ENCODE measurements at places on chromosomes 7 and 10.

- no peak overlapping the region for H3K4me3 ChIP-seq
- no peaks in the 10 kb centered on the region for H3K4me1 ChIP-seq
- peaks cover 18% of the 10 kb centered on the region for H3K27me3 ChIP-seq
- no peaks in the 10 kb centered on the region for H3K36me3 ChIP-seq
- no peak for DNase-seq
- no peak overlapping the region for H3K27ac ChIP-seq
Measured at GRCh38 chr10:129861776-129862531, 102.1 kb downstream of the EBF3 start.

- no peak for DNase-seq
- H3K4me1 ChIP-seq: no peaks in the 10 kb centered on the region
- no peaks in the 10 kb centered on the region for H3K27me3 ChIP-seq
Measured at GRCh38 chr7:109844362-109844761, 1246.6 kb upstream of the LRRN3 start.

GRCh38 chr7:55095672-55096071, 76.9 kb downstream of the EGFR start:
- no peak overlapping the region for H3K27ac ChIP-seq
- no peak for DNase-seq
- no peak overlapping the region for H3K4me3 ChIP-seq
- H3K36me3 ChIP-seq: peaks cover under 1% of the 10 kb centered on the region
- peaks cover 51% of the 10 kb centered on the region for H3K27me3 ChIP-seq

DNA sequence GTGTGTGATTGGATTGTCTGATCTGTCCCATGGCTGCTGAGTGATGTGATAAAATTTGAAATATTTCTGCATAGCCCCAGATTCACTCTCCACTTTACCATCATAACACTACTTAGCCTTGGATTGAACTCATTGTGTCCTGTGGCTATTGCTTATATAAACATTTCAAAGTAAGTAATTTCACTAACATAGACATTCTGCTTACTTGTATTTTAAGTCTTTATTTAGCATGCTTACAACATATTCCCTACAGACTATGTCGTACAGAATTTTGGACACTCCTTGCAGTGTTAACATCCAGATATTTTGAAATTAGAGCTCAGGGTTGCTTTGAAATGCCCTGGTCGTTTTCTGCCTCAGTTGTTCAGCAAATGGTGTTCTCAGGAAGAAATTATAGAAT, 117.6 kb downstream of the LRRC4 start:
- H3K4me3 ChIP-seq: no peak overlapping the region
- peaks cover 13% of the 10 kb centered on the region for H3K4me1 ChIP-seq
- peaks cover 9% of the 10 kb centered on the region for H3K36me3 ChIP-seq
- no peak for DNase-seq
- no peaks in the 10 kb centered on the region for H3K27me3 ChIP-seq

GRCh38 chr10:132461683-132462231, 64.8 kb downstream of the PWWP2B start:
- no peak overlapping the region for H3K4me3 ChIP-seq
- no peaks in the 10 kb centered on the region for H3K36me3 ChIP-seq
- no peaks in the 10 kb centered on the region for H3K27me3 ChIP-seq
- H3K4me1 ChIP-seq: no peaks in the 10 kb centered on the region

- H3K4me3 ChIP-seq: no peak overlapping the region
- no peaks in the 10 kb centered on the region for H3K27me3 ChIP-seq
- H3K4me1 ChIP-seq: peaks cover 3% of the 10 kb centered on the region
- DNase-seq: no peak
- H3K36me3 ChIP-seq: no peaks in the 10 kb centered on the region
Measured at GRCh38 chr7:76430836-76431235, 6.1 kb downstream of the ZP3 start.

DNA sequence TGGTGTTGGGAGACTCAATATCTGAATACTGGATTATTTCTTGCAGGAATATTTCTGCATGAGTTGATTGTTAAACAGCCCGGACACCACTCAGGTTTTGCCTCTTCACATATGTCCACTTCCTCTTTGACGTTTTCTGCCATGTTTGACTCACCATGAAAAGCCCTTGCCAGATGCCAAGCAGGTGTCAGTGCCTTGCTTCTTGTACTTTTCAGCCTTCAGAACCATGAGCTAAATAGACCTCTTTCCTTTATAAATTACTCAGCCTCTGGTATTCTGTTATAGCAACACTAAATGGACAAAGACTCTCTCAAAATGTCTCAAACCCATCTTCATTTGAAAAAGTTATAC, 24.7 kb upstream of the MACC1 start:
- H3K4me1 ChIP-seq: peaks cover 2% of the 10 kb centered on the region
- no peaks in the 10 kb centered on the region for H3K27me3 ChIP-seq
- H3K27ac ChIP-seq: no peak overlapping the region
- no peak overlapping the region for H3K4me3 ChIP-seq
- H3K36me3 ChIP-seq: no peaks in the 10 kb centered on the region

- H3K4me1 ChIP-seq: no peaks in the 10 kb centered on the region
- H3K4me3 ChIP-seq: no peak overlapping the region
- no peaks in the 10 kb centered on the region for H3K36me3 ChIP-seq
- no peak overlapping the region for H3K27ac ChIP-seq
- DNase-seq: no peak
- H3K27me3 ChIP-seq: peaks cover 30% of the 10 kb centered on the region
Measured at GRCh38 chr10:103572347-103573204, 79.1 kb downstream of the NEURL1 start.

GRCh38 chr7:89554209-89554608, 600.1 kb upstream of the STEAP1 start:
- DNase-seq: no peak
- H3K36me3 ChIP-seq: no peaks in the 10 kb centered on the region
- no peak overlapping the region for H3K4me3 ChIP-seq
- no peaks in the 10 kb centered on the region for H3K4me1 ChIP-seq
- H3K27ac ChIP-seq: no peak overlapping the region

GRCh38 chr10:115710136-115710535, 562.9 kb downstream of the GFRA1 start:
- H3K27me3 ChIP-seq: no peaks in the 10 kb centered on the region
- no peak overlapping the region for H3K4me3 ChIP-seq
- no peaks in the 10 kb centered on the region for H3K36me3 ChIP-seq
- H3K4me1 ChIP-seq: no peaks in the 10 kb centered on the region
- DNase-seq: no peak

GRCh38 chr10:69489506-69490090, 38.3 kb downstream of the TSPAN15 start:
- peaks cover 2% of the 10 kb centered on the region for H3K4me1 ChIP-seq
- H3K27ac ChIP-seq: no peak overlapping the region
- no peak overlapping the region for H3K4me3 ChIP-seq
- no peaks in the 10 kb centered on the region for H3K27me3 ChIP-seq
- H3K36me3 ChIP-seq: peaks cover 10% of the 10 kb centered on the region

GRCh38 chr7:137718355-137718754, 128.4 kb downstream of the DGKI start:
- no peak overlapping the region for H3K27ac ChIP-seq
- no peak overlapping the region for H3K4me3 ChIP-seq
- no peak for DNase-seq
- no peaks in the 10 kb centered on the region for H3K4me1 ChIP-seq
- no peaks in the 10 kb centered on the region for H3K36me3 ChIP-seq
- peaks cover 15% of the 10 kb centered on the region for H3K27me3 ChIP-seq

DNA sequence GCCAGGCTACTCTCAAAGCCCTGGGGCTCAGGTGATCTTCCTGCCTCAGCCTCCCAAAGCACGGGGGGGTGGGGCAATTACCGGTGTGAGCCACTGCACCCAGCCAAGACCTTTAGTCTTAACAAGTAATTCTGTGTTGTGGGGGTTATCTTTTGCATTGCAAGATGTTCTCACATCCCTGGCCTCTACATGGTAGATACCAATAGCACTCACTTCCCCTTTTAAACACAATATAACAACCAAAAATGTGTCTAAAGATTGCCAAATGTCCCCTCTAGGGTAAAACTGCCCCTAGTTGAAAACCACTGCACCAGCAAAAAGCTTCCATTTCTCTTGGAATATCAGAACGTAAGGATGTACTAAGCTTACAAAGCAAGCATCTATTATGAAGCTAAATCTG, 225.0 kb downstream of the CTNNA3 start:
- no peak overlapping the region for H3K4me3 ChIP-seq
- no peak for DNase-seq
- H3K27ac ChIP-seq: no peak overlapping the region
- H3K27me3 ChIP-seq: peaks cover 16% of the 10 kb centered on the region

- no peak overlapping the region for H3K27ac ChIP-seq
- H3K4me1 ChIP-seq: peaks cover 2% of the 10 kb centered on the region
- DNase-seq: no peak
Measured at GRCh38 chr10:68224810-68225209, 7.1 kb downstream of the ATOH7 start.

GRCh38 chr7:80707318-80707717, 68.9 kb downstream of the CD36 start:
- no peaks in the 10 kb centered on the region for H3K4me1 ChIP-seq
- no peaks in the 10 kb centered on the region for H3K27me3 ChIP-seq
- no peaks in the 10 kb centered on the region for H3K36me3 ChIP-seq
- H3K27ac ChIP-seq: no peak overlapping the region

GRCh38 chr10:24438800-24439199, 229.9 kb downstream of the KIAA1217 start:
- H3K27me3 ChIP-seq: peaks cover 9% of the 10 kb centered on the region
- no peak overlapping the region for H3K4me3 ChIP-seq

- no peak overlapping the region for H3K4me3 ChIP-seq
- H3K36me3 ChIP-seq: no peaks in the 10 kb centered on the region
- no peaks in the 10 kb centered on the region for H3K27me3 ChIP-seq
- no peaks in the 10 kb centered on the region for H3K4me1 ChIP-seq
Measured at GRCh38 chr7:33798686-33799325, 106.5 kb upstream of the BMPER start.

DNA sequence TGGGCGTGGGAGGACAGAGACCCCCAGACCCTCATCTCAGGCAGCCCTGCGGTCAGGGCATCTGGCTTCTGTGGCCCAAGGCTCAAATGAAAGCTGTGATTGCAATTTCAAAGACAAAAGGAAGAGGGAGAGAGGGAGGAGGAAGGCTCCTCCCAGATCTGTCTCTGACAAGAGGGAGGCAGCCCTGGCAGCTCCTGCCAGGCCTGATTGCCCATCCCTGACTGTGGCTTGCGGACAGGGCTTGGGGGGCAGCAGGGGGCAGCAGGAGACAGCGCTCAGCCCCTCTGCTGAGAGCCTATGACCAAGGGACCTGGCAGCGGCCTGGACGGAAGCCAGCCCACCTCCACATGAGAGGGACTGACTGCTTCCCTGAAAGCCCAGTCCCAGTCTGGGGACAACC, 91.8 kb downstream of the PTPRN2 start:
- H3K4me1 ChIP-seq: peaks cover 4% of the 10 kb centered on the region
- DNase-seq: no peak
- no peak overlapping the region for H3K4me3 ChIP-seq
- H3K36me3 ChIP-seq: no peaks in the 10 kb centered on the region
- H3K27me3 ChIP-seq: peaks cover 7% of the 10 kb centered on the region

DNA sequence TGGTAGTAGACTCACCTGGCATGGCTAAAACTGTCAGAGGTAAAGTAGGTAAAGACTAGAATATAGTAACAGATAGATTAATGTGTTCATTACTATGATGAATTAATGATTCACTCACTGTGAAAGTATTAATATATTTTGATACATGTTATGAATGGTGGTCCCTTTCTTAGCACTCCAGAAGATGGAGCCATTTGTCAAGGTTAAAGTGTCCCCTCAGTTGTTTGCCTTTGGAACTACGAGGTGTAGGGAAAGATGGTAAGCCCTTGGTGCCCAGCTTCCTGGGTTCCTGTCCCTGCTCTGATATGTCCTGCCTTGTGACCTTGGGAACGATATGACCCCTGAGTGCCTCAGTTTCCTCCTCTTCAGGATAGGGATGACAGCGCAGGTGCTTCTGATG, 49.4 kb downstream of the HTRA1 start:
- no peak overlapping the region for H3K4me3 ChIP-seq
- no peak overlapping the region for H3K27ac ChIP-seq
- H3K27me3 ChIP-seq: no peaks in the 10 kb centered on the region
- DNase-seq: no peak
- peaks cover 3% of the 10 kb centered on the region for H3K36me3 ChIP-seq
- H3K4me1 ChIP-seq: peaks cover 4% of the 10 kb centered on the region
